ENCODE measurements at places on chromosomes 2 and 18. TPM values are rescaled to one million over a fixed set of nuclear protein-coding genes. Genes with fewer than 3 reads are reported as not detected.

The POLE4 gene
- 27.0 TPM for total RNA-seq

- no peak for DNase-seq
Observed at GRCh38 chr2:80111185-80111584, 193.4 kb downstream of the LRRTM1 start.

The C1QL2 gene
- not detected for total RNA-seq

The PLEKHM3 gene
- total RNA-seq, result 12.0 TPM

GRCh38 chr2:158723181-158723838 lies 71.8 kb upstream of the DAPL1 start:
- peak; percentile 43 for DNase-seq

DNA sequence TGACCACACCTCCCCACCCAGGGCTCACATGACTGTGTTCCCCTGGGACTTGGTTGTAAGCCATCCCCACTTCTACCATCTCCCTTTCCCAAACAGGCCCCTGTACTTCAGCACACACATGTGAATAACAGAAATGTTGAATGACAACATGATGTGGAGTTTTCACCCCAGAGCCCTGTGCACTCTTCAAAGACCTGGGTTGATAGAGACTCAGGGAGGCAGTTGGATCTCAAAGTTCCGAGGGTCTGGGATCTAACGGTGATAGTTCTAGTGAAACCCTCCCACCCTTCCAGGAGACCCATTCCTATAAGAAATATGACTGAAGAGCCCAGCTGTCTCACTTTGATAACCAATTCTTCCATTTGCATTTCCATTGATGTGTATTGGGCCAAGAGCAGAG lies at the start of gene MROH2A:
TSS of gene MROH2A (plus strand) at position 301 of the 400 bp plus-strand sequence. CDS start 1,029 bp downstream, outside the sequence.
- no peak for DNase-seq

The YES1 gene
- 26.2 TPM for total RNA-seq

The ERBB4 gene
- total RNA-seq, result 13.8 TPM

The IL18R1 gene
- 1.3 TPM for total RNA-seq

DNA sequence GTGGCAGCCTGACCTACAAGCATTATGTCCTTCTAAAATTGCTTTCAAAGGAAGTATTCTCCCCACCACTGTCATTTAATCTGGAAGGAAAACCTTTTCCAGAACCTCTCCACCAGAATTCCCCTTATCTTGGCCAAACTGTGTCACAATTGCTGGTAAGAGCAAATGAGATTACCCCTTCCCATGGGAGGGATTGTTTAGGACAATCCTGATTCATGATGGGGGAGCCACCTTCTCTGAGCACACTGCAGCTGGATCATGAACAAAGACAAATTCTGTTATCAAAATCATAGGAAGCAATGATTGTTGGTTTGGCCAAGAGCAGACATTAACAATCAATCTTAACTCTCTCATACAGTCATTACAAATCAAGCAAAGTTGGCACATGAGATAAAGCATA lies 18.1 kb upstream of the ATOH8 start:
- no peak for DNase-seq

GRCh38 chr2:8380026-8380425 lies 301.8 kb upstream of the ID2 start:
- no peak for DNase-seq

GRCh38 chr2:240739797-240740196 lies 48.1 kb downstream of the AQP12A start:
- DNase-seq, result no peak

- no peak for DNase-seq
Observed at GRCh38 chr18:12515550-12515949, 107.8 kb downstream of the PRELID3A start.

The TMEM185B gene
- total RNA-seq, result 22.7 TPM

GRCh38 chr2:191631754-191632153 lies 46.2 kb upstream of the NABP1 start:
- no peak for DNase-seq

- DNase-seq, result no peak
Observed at GRCh38 chr18:47163241-47163640, 12.9 kb downstream of the IER3IP1 start.

GRCh38 chr2:44798139-44798659 lies 143.3 kb upstream of the SIX3 start:
- DNase-seq, result no peak

GRCh38 chr2:70959851-70960832 lies 18.3 kb upstream of the ANKRD53 start:
- peak; percentile 56 for DNase-seq

The B3GNT7 gene
- 5.4 TPM for total RNA-seq

DNA sequence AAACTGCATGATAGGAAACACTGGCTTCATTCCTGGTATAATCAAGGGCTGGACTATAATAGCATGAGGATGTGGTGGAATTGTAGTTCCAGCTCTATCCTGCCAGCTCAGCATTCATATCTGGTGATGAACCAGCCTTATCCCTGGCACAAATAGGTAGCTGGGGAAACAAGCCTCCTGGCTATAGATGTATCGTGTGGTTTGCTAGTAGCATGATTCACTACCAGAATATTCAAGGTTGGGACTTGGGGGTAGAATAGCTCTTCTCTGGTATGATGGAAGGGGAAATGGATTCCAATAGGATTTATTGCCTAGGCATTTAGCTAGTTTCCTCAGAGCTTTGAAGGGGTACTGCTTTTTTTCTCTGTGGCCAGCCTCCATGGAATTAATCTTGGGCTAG lies 532.8 kb downstream of the FBXO15 start:
- DNase-seq, result no peak

The FLACC1 gene
- total RNA-seq, result 12.0 TPM

- DNase-seq, result no peak
Observed at GRCh38 chr2:188557081-188557480, 265.4 kb downstream of the GULP1 start.

All from cardiac septum (tissue), 1 donor.